ENCODE measurements at places on chromosomes 4 and X.

GRCh38 chrX:80578517-80579105 lies 158.4 kb downstream of the TENT5D start:
- DNase-seq: no peak

DNA sequence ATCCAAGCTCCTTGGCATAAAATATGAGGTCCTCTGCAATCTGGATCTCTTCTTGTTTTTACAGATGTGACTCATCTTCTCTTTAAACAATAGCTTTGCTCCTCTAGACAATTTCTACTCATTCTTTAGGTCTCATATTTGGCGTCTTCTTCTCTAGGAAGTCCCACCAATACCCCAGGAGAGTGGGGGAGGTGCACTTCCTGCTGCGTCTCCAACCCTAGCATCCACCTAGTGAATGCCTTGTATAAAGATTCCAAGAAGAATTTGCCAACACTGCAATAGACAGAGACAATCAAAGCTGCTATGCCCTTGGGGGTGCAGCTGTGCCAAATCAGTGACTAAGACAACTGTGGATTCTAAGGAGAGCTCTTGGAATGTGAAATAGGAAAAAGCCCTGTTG lies 45.7 kb upstream of the SLC10A7 start:
- DNase-seq: no peak

DNA sequence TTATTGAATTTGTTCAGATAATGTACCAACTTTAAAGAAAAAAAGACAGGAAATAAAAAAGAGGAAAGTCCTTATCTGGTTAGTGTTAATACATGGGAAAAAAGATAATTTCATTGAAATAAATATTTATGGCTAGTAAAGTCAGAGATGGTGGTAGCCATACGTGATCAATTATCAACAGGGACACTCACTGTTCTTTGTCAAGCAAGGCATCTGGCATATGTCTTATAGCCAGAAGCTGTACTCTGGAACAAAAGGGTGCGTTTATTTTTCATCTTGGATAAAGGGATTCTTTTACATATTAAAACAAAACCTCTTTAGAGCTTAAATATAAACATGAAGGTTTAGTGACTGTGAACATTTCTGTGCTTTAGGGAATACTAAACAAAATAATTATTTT lies 26.7 kb downstream of the HDX start:
- DNase-seq: no peak

DNA sequence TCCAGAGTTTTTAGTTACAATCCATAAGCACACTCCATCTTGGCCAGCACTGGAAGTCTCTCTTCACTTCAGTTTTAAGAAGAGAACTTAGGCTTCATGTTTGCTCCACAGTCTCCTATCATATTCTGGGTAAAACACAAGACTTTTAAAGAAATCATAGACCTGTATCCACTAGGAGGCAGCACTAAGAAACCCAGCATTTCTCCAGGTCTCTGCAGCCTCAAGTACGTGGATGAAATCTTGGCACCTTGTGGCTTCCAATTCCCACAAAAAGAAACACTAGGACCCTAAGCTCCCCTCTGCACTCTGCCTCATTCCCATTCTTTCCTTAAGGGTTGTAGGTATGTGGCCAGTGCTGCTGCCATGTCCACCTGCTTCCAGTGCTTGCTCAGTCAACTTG lies 367.3 kb upstream of the CASK start:
- no peak for DNase-seq

GRCh38 chr4:169485791-169486742 lies 126.3 kb downstream of the NEK1 start:
- no peak for DNase-seq

DNA sequence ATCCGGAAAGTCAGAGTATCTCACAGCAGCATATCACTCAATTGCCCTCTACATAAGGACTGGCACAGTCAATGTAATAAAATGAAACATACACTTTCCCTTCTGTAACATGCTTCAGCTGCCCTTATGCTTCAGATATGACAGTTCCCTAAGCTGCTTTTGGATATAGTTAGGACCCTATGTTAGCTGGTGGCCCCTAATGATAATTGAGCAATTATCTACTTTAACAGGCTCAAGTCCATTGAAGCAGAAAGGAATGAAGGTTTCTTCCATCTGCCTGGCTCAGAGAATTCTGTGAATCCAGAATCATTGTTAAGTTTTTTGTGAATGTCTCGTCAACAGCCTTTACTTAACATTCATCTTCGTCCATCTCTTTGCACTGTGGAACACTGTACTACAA lies 951.2 kb upstream of the DIAPH2 start:
- DNase-seq: no peak

DNA sequence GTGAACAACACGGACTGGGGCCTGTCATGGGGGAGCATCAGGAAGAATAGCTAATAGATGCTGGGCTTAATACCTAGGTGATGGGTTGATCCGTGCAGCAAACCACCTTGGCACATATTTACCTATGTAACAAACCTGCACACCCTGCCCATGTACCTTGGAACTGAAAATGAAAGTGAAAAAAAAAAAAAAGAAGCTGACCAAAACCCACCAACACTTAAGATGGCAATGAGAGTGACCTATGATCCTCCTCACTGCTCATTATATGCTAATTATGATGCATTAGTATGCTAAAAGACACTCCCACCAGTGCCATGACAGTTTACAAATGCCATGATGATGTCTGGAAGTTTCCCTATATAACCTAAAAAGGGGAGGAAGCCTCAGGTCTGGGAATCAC lies 503.2 kb upstream of the CTSO start:
- DNase-seq: no peak
